ENCODE measurements at places on chromosomes 6 and 20.

GRCh38 chr6:117840541-117840983, 66.5 kb upstream of the SLC35F1 start:
- no peak for DNase-seq

- DNase-seq, result peak; percentile 68
Observed at GRCh38 chr20:38804682-38805501, 605 bp upstream of the PPP1R16B start.

GRCh38 chr20:47981222-47981621, 195.9 kb upstream of the SULF2 start:
- DNase-seq, result no peak

- DNase-seq, result no peak
Observed at GRCh38 chr20:37516811-37517750, 4.0 kb upstream of the NNAT start.

- DNase-seq, result no peak
Observed at GRCh38 chr6:105560611-105561066, 157.8 kb upstream of the PREP start.

DNA sequence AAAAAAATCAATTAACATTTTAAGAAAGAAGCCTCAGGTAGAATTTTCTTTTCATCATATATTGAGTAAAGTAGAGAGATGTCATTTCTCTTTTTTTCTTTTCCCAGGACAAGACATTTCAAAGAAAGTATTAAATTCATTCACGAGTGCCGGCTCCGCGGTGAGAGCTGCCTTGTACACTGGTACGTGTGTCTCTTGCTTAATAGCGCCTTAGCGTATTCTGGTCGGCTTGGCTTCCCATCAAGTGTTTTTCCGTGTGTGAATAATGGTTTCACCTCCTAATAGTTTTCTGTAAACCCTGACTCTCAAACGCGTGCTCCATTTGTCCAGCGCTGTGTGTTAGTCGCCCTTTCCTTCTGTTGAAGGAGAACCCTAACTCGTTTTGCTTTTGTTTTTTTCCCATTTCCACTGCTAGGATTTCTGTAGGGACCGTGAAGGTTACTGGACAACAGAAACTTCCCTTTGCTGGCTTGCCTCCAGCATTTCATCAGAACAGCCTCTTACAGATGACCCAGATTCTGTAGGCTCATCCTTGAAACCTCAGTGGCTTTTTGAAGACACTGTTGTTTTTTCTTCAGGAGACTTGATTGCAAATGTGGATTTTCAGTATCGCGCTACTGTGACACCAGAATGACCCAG, 45.7 kb upstream of the IRF4 start:
- no peak for DNase-seq

GRCh38 chr6:71478834-71479541, 190.4 kb downstream of the OGFRL1 start:
- no peak for DNase-seq

DNA sequence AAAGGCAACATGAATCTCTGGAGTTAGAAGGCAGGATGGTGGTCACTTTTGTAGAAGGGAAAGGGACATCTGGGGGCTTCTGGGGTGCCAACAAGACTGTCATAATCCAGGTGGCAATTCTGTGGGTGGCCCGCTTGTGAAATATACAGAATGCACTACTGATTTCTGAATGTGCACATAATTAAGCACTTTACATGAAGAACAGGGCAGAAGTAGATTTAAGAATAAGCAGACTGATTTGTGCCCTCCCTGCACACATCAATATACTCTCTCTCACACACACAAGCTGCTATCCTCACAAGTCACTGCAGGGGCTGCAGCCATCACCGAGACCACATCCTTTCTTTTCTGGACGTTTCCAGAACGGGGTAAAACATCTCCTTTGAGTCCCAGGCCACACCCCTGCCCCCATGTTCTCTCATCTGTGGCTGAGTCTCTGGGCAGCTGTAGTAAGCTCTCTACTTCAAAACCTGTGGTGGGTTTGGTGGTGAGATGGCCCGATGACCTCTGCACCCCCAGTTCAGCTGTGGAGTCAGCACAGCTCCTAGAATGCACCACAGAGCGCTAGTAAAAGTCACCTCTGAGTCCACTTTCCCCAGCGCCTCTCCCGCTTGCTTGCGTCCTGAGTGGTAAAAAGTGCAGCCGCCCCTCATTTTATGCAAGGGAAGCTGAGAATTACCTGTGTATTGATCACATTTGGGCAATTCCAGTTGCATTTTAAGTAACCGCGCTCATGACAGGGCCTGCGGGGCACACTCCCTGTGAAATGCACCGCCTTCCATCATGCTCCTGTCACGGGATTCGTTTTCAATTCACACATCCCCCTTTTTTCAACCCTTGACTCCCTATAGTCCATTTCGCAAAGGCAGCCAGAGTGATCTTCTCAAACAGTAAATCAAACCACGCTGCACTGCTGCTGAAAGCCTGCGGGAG, 115.5 kb downstream of the NFATC2 start:
- no peak for DNase-seq

- no peak for DNase-seq
Observed at GRCh38 chr20:13262671-13263360, 41.7 kb downstream of the ISM1 start.

- no peak for DNase-seq
Observed at GRCh38 chr20:35618263-35619131, 2.9 kb downstream of the SPAG4 start.

DNA sequence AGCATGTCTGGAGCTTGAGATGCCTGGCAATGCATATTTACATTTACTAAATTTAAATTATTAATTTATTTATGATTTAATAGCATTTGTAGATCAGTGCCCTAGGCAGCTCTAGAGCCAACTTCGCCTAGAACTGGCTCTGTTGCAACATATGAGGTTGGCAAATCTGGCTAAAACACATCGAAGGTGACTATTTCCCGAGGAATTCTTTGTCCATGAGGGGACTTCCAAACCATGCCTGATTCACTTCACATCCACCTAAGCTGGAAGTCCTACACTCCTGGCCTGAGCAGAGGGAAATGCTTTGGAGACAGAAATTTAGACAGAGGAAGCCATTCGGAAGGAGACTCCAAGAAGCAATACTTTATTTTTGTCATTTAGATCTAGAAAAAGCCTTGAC, 211.0 kb upstream of the ARG1 start:
- no peak for DNase-seq

DNA sequence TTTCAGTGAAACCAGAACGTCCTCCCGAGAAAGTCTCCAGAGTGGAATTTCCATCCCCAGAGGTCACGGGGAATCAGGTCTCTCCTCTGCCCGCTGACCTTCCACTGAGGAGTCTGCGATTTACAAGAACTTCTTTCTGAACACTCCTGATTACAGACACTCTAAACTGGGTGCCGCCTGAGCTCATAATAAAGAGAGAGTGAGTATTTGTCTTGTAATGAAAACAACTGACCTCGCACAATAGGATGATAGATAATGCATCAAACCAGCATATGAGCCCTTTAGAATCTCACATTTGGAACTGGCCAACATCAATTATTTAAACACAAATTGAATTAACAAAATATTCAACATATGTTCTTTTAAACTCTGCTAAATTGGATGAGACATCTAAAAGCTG, 47.5 kb downstream of the DLL1 start:
- DNase-seq, result no peak

DNA sequence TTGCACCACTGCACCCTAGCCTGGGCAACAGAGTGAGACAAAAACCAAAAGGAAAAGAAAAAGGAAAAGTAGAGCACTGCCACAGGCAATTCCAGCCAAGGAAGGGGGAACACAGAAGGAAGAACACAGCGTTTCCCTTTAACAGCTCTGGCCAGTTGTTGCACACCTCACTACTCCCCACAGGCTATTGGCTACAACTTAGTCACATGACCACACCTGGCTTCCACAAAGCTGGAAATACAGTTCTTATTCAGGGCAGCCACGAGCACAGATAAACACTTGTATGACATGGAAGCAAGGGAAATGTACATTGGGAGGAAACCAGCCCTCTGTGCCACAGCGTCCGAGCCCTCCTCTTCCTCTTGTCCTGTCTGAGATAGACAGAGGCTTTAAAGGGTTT, 249.0 kb upstream of the JARID2 start:
- no peak for DNase-seq

DNA sequence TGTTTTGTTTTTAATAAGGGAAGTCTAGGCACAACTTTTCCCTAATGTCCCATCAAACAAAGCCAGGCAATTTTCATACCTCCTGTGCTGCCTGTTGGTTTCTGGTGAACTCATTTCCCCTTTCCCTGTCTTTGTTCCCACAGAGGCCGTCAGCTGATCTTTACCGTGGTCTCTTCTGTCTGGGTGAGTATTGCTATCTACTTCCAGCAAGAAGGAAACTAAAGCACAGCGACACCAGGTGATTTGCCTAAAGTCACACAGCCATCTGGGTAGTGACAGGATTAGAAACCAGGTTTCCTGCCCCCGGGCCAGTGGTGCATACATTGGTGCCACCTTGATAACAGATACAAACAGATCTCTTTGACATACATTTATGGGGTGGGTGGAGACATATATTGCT, 59.6 kb downstream of the RAB44 start:
- DNase-seq, result no peak

DNA sequence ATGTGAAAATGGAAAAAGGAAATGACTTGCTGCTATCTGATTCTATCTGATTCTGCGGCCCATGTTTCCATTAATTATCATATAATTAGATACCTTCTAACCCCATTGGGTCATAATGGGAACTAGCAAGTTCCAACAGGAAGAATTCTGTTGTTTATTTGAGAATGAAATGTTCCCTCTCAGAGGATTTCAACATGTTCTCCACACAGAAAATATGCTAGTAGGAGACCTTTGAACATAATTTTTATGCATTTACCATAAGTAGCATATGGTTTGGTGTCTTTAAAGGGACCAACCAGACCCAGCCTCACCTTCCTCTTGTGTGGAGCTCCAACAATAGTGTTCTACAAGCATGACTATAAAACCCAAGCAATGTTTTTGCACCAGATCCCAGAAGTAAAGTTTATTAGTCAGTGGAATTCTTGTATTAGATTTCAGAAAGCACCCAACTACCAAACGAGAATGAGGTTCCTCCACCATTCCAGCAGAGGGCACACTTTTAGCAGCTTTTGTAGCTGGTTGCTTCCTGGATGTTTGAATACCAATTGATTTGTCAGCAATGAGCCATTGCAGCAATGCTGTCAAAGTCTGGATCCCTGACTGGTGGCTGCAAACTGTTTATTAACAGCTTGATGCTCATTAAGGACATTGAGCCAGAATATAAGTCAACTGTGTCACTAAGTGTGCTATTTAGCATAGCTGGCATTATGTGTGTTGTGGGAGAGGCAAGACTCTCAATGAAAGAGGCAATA, 143.6 kb upstream of the GJE1 start:
- DNase-seq, result no peak

- DNase-seq, result no peak
Observed at GRCh38 chr6:109002051-109002697, 92.5 kb downstream of the SESN1 start.

- DNase-seq, result no peak
Observed at GRCh38 chr6:106124015-106124414, 37.9 kb downstream of the PRDM1 start.

GRCh38 chr6:3749977-3750316, 1.6 kb downstream of the PXDC1 start:
- DNase-seq, result no peak

DNA sequence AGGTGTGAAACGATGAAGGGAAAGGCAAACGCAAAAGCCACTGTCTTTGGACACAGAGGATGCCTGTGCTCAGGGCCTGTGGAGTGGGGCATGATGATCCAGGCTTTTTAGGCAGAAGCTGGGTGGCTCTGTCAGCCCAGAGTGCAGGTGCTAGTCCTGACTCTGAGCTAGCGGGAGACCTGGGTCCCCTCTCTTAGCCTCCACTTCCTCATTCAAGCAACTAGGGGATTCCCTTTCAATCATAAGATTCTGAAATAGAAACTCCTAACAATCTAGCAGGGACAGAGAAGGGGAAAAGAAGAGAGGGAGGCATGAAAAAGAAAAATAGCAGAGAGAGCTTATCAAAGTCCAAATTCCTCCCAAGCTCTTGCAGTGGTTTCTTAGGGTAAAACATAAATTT, 7.6 kb upstream of the HIVEP2 start:
- DNase-seq, result no peak

- DNase-seq, result no peak
Observed at GRCh38 chr20:34938466-34939163, 17.0 kb downstream of the GSS start.

DNA sequence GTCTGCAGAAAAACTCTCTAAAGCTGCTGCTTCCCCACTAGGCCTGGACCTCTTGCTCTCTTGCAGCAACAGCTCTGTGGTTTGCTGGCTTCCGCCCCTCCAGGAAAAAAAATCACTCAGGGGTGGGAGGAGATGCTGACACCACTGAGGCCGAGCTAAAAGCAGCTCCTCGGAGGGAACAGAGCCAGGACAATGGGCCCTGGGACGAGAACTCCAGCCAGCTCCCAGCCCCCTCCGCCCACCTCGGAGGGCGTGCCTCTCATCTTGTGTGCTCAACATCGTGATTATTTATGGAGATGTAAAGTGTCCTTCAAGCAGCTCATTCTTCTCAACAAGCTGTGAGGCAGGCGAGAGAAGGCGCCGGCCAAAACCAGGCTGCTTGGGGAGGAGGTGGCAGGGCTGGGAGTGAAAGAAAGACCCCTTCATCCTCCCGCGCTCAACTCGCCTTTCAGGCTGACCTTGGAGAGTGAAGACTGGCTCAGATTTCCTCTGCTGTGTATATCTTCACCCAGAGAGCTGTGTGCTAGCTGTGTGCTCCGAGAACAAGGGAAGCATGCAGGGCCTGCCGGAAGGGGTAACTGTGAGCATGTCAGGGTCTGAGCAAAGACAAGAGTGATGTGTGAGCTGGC, 53.5 kb upstream of the LRFN2 start:
- DNase-seq, result no peak

DNA sequence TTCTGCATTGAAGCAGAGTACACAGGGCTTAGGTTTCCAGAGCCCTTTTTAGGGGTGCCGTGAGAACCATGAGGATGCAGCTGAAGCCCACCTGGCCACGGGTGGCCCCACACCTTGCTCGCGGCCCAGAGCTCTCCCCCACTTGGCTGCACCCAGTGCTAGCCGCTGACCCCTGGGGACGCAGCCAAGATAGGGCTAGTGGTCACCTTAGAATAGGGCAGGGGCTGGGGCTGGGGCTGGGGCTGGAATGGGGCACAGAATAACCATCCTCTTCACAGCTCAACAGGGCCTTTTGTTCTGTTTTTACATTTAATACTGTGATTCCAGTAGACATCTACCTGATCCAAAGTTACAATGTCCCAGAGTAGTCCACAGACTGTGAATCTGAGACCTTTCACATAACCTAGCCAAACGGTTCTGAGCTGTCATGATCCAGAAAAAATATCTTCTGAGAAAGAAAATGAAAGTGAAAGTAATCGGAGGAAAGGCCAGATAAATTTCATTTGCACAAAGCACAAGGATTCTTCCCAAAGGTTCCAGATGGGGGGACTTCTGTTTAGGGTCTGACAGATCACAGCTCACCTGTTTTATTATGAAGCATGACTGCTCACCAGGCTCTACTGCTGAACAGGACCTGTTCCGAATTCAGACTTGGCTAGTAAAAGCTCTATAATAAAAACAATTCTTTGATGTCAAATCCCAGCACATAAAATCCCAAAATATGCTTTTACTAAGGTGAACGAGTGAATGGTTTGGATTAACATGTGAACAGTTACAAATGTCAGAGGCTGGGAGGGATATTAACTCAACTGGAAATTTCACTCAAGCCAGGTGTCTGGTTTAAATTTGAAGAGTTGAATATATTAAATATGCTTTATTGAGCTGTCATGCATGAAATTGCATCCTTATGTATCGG, 401.9 kb downstream of the THBS2 start:
- no peak for DNase-seq

- DNase-seq, result no peak
Observed at GRCh38 chr6:11006061-11006460, 38.0 kb downstream of the ELOVL2 start.

Data from activated CD8-positive, alpha-beta memory T cell treated with anti-CD3 and anti-CD28 coated beads for 1 hour (primary cell).